ENCODE measurements at places on chromosomes 16 and 17. TPM values are rescaled to one million over a fixed set of nuclear protein-coding genes. Genes with fewer than 3 reads are reported as not detected.

The KRTAP2-3 gene
- total RNA-seq = not detected

The PAM16 gene
- total RNA-seq = 45.1 TPM

DNA sequence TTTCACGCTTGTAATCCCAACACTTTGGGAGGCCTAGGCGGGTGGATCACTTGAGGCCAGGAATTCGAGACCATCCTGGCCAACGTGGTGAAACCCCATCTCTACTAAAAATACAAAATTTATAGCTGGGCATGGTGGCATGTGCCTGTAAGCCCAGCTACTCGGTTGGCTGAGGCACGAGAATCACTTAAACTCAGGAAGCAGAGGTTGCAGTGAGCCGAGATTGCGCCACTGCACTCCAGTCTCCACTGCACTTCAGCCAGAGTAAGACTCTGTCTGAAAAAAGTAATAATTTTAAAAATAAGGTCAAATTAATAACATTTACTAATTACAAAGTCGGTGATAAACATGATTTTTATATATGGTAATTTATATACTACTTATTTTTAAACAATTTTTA lies 155.9 kb downstream of the AXIN2 start:
- no peak overlapping the region for H3K4me3 ChIP-seq
- no peak overlapping the region for H3K27ac ChIP-seq
- no peaks in the 10 kb centered on the region for H3K4me1 ChIP-seq
- DNase-seq = no peak
- no peaks in the 10 kb centered on the region for H3K36me3 ChIP-seq

GRCh38 chr17:145671-146541 lies 8.5 kb downstream of the SCGB1C2 start:
- no peak for DNase-seq
- H3K4me3 ChIP-seq = no peak overlapping the region
- H3K27me3 ChIP-seq = no peaks in the 10 kb centered on the region

DNA sequence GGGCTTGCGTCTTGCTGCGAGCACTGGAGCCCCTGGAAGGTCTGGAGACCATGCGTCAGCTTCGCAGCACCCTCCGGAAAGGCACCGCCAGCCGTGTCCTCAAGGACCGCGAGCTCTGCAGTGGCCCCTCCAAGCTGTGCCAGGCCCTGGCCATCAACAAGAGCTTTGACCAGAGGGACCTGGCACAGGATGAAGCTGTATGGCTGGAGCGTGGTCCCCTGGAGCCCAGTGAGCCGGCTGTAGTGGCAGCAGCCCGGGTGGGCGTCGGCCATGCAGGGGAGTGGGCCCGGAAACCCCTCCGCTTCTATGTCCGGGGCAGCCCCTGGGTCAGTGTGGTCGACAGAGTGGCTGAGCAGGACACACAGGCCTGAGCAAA lies 7.4 kb downstream of the MPG start:
- no peak for DNase-seq
- H3K27me3 ChIP-seq = no peaks in the 10 kb centered on the region
- peaks cover 81% of the 10 kb centered on the region for H3K36me3 ChIP-seq
- peak overlapping the region; percentile 65 for H3K27ac ChIP-seq
- no peak overlapping the region for H3K4me3 ChIP-seq

The C17orf67 gene
- 4.5 TPM for total RNA-seq

DNA sequence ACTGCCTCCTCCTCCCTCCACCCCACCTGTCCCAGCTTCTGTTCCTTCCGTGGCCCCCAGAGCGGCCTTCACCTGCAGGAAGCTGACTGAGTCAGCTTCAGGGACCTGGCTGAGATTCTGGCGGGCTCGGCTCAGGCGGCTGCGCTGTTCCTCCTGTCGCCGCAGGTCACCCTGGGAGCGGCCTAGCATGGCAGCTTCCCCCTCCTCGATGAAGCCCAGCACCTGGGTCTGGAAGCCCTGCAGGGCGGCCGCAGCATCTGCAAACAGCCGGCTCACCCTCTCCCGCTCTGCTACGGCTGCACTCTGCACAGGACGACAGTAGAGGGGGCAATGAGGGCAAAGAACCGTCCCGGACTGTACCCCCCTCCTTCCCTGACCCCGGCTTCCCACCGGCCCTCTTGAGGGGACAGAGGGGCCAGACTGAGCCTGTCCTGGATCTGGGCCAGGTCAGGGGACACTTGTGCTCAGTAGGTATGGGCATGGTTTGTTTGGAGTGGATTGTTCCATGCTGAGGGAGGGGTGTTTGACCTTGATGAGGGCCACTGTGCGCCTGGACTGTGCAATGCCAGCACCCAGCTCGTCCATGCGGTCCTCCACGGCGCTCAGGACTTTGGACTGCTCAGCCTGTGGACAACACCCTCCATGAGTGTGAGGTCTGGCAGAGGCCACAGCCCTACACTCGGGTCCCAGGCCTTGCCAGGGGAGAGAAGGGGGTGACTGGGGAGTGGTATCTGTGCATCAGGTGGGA lies 2.0 kb downstream of the TRIM47 start:
- H3K36me3 ChIP-seq = no peaks in the 10 kb centered on the region
- peak overlapping the region; percentile 60 for H3K4me3 ChIP-seq
- peak overlapping the region; percentile 99 for H3K27ac ChIP-seq
- H3K4me1 ChIP-seq = peaks cover 53% of the 10 kb centered on the region
- DNase-seq = no peak

The ULK2 gene
- 31.6 TPM for total RNA-seq

GRCh38 chr17:36640836-36641235 lies 39.5 kb downstream of the MRM1 start:
- H3K4me3 ChIP-seq = no peak overlapping the region
- DNase-seq = no peak
- H3K4me1 ChIP-seq = peaks cover 18% of the 10 kb centered on the region
- H3K27ac ChIP-seq = no peak overlapping the region
- H3K27me3 ChIP-seq = peaks cover 3% of the 10 kb centered on the region
- H3K36me3 ChIP-seq = no peaks in the 10 kb centered on the region

GRCh38 chr17:27595208-27595607 lies 35.8 kb upstream of the LGALS9 start:
- no peaks in the 10 kb centered on the region for H3K27me3 ChIP-seq
- no peak overlapping the region for H3K4me3 ChIP-seq
- no peaks in the 10 kb centered on the region for H3K36me3 ChIP-seq
- no peaks in the 10 kb centered on the region for H3K4me1 ChIP-seq
- no peak for DNase-seq

The CTRB1 gene
- 24.3 TPM for total RNA-seq

GRCh38 chr17:82933911-82934310 lies 94.1 kb upstream of the ZNF750 start:
- H3K27ac ChIP-seq = no peak overlapping the region
- H3K27me3 ChIP-seq = no peaks in the 10 kb centered on the region
- H3K4me3 ChIP-seq = no peak overlapping the region
- DNase-seq = no peak

All from tibial nerve (tissue), 4 donors.